ENCODE measurements at places on chromosomes 3 and 15.
A peak's percentile ranks its signal among the peaks of the same experiment; 100 is the strongest.

- no peak for DNase-seq
Measured at GRCh38 chr3:177893331-177893730, 642.9 kb upstream of the KCNMB2 start.

DNA sequence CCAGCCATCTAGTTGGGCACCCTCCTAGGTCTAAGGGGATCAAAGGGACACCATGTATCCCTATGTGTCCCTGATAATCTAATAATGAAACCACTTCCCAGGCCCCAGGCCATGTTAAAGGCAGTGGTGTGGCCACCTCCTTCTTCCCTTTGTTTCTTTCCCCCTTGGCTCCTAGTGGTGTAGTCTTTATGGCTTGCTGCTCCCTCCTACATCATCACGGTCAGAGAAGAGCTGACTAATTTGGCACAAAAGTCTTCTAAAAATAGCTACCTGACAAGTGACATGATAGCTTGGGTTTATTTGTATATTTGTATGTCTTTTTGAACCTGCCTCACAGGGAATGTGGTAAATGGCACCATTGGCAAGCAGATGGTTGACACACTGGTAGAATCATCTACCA is 131.0 kb upstream of the CHRM5 start:
- no peak for DNase-seq

GRCh38 chr3:155313300-155313699 is 19.8 kb upstream of the STRIT1 start:
- DNase-seq: no peak

DNA sequence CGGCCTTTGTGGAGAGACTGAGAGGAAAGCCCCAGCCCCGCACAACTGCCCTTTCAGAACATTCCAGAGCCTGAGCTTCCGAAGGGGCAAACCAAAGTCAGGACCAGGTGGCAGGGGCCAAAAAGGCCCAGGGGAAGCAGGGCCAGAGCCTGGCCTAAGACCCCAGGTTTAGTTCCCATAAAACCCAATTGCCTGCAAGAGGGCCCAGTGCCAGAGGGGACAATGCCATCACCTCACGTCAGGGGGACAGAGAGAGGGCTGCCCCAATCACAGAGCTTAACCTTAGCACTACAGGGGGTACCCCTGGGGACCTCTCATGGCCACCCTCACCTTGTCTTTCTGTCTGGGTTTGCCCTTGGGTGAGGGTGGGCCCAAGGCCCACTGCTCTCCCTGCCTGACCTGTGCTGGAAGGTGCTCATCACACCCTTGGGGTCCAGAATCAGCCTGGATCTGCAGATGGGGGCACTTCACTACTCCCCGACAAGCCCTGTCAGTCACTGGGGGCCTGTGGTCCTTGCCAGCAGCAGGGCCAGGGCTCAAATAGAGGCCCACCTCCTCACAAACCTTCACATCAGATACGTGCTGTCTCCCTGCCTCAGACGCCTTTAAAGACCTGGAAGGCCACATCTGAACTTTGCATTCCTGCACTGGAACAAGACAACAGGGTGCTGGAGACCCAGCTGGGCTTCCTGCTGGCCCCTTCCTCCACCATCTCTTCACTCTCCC is 3.8 kb downstream of the CALML4 start:
- no peak for DNase-seq

DNA sequence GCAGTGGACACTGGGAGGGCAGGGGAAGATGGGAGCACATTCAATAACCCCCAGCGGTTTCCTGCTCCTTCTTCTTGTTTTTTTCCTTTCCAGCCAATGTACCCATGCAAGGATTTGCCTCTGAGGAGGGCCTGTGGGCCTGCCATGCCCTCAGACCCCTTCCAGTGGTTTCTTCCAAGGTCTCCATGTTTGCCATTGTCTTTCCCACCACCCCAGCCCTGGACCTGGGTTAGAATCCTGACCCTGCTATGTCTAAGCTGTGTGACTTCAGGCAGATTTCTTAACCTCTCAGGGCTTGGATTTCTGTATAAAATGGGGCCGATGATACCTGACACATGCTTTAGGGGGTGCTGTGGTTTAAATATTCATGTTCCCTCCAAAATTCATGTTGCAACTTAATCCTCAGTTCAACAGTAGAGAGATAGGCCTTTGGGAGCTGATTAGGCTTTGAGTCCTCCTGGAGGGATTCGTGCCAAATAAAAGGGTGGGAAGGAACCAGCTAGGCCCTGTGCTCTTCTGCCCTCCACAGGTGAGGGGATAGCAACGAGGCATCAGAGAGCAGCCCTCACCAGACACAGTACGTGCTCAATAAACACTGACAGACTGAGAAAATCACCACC is 46.3 kb upstream of the FLNB start:
- no peak for DNase-seq

DNA sequence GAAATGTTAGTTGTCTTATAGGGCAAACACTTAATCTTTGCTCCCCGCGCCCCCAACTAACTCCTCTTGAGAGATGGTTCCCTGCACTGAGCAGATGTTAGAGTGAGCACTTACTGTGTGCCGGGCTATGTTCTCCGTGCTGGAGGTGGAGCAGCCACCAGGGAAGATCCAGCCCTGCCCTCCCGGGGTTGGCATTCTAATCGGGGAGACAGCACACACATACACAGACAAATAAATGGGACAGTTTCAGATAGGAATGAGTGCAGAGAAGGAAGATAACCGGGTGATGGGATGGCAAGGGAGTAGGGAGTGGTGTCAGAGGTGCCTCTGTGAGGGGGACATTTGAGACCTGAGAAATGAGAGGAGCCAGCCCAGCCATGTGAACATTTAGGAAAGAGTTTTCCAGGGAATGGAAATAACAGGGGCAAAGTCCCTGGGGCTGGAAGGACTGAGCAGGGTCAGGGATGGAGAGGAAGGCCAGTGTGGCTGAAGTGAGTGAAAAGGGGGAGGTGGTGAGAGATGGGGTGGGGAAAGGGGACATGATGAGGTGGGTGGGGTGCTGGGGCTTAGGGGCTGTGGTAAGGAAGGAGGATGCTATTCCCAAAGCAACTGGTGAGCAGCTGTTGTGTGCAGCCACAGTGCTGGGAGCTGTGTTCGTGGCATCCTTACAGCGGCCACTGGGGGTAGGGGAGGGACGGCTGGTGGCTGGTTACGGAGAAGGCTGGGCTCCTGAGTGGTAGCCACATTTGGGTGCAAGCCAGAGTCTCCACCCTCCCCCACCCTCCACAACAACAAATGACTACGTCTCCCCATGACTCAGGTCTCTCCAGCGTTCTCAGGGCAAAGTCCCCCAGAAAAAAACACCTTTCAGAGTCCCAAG is 15.4 kb upstream of the FGD5 start:
- peak; percentile 60 for DNase-seq

DNA sequence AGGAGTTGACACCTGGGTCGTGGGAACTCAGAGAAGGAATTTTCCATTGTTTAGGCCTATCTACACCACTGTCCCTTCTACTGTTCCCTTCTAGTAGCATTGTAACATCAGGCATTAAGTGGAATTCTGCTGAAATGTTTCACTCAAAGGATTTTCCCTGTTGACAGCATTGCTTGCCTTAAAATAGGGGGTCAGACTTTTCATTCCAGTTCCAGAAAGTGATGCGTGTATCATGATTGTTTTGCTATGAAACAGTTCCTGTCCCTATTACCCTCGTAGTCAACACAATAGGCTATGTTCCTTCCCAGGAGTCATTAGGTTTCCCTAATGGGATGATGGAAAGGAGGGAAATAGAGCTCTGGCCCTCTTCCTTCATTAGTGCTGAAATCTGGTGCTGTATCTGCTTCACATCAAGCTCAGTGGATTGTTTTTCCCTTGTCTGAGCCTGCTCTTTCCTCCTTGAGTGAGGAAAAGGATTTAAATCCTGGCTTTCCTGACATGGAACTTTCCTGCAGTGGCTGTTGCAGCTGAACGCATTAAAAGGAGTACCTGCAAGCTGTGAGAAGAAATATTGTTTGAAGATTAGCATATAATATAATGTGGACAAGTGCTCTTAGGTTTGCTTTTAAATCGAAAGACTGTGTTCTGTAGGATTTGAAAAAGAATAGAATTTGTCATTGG is 195.9 kb downstream of the KLHL25 start:
- no peak for DNase-seq

- no peak for DNase-seq
Measured at GRCh38 chr3:104291878-104292277, 1074.8 kb upstream of the ALCAM start.

- no peak for DNase-seq
Measured at GRCh38 chr15:29678504-29679034, 143.7 kb downstream of the TJP1 start.

DNA sequence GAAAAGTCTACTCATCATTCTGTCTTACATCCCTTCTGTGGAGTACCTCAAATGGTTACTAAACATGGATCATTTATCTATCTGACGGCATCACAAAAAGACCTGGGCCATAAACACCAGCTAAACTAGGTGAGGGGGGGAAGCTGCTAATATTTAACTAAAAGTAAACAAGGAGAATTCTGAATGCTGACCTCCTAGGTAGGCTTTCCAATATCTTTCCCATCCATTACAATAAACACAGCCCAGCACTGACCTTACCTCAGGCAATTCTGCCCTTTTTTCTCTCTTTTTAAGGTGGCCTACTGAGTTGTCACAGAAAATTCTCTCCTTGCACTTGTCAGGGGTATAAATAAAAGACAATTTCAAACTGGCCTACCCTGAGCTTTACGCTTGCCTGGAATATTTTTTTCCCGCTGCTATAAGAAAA is 33.1 kb downstream of the USF3 start:
- no peak for DNase-seq

DNA sequence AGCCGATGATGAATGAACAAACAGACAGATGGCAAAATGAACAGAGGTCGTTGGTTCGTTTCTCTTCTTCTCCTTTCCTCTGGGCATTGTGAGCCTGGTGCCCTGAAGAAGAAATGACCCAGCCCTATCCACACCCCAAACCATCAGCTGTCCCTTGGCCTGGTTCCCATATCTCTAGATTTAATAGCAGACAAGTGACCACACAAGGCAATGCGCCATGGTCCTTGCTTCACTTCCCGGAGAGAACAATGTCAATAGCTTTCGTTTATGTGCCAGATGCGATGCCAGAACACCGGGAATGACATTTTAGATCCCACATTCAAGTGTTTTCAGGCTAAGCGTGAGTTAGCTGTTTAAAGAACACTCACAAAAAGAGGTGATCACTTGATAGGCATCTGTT is 17.7 kb downstream of the POC1A start:
- peak; percentile 67 for DNase-seq

- no peak for DNase-seq
Measured at GRCh38 chr15:85792912-85793590, 1.7 kb downstream of the KLHL25 start.

- no peak for DNase-seq
Measured at GRCh38 chr3:66803206-66803605, 194.9 kb upstream of the KBTBD8 start.

GRCh38 chr15:66298803-66299251 is 5.5 kb downstream of the DIS3L start:
- DNase-seq: no peak

- no peak for DNase-seq
Measured at GRCh38 chr15:27084844-27085243, 113.9 kb downstream of the GABRG3 start.

All from psoas muscle (tissue), 8 donors.